GM12892 (cell line): ENCODE measurements at places on chromosomes 12 and 14.

GRCh38 chr14:82694820-82695219 is 1161.2 kb upstream of the SEL1L start:
- no peak for DNase-seq

DNA sequence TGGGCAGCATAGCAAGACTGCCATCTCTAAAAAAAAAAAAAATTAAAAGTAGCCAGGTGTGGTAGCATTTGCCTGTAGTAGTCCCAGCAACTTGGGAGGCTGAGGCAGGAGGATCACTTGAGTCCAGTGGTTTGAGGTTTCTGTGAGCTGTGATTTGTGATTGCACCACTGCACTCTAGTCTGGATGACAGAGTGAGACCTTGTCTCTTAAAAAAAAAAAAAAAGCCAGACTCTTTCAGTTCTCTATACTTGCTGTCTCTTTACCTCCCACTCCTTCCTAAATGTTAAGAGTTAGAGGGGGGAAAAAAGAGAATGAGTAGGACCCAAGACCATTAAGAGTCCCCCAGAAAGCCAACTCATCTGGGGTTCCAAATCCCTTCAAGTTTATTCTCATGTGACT is 17.8 kb downstream of the EIF2S1 start:
- DNase-seq: no peak

DNA sequence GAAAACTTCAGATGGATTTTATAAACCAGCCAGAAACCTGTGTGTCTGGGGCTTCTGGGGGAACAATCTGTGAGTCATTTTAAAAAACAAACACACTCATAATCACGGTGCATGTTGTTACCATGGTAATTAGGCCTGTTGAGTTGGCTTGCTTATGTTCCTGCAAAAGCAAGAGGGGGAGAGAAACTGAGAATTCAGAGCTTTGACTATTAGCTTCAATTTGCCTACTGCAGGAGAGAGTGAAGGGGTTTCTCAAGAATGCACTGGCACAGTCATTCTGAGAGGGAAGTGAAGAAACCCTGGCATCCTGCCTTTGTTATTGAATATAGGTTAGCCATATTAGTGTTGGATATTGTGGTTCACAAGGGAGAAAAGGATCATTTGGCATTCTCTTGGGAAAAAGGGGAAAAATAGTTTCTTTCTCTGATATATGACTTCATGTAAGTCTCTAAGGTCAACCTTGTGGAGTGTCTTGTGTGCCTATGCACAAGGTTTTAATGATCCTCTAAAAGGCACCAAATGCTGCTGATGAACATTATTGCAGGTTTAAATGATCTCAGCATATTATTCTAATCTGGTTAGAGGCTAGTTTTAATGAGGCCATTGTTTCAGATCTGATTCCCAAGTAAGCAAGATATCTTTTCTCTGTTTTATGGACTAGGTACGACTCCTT is 12.9 kb downstream of the GNG2 start:
- peak; percentile 23 for DNase-seq

GRCh38 chr12:3791256-3791874 is 38.5 kb upstream of the CRACR2A start:
- no peak for DNase-seq

DNA sequence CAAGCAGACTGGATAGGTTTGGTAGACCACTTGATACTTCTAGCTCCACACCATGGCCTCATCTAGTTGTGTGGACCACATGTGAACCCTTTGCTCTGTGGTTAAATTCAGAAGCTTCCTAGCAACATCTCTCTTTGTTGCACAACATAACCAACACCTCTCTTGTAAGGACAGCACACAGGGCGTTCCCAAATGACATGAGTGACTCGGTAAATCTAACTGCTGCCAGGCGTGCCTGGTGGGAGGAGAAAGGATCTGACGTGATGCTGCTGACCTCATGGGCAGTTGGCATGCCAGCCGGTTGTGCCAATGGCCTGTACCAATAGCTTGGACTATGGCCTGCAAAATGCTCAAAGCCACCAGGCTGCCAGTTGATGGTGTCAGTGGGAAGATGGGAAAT is 93.8 kb downstream of the CPSF2 start:
- no peak for DNase-seq

GRCh38 chr12:132158677-132159554 is 14.7 kb downstream of the NOC4L start:
- DNase-seq: no peak

GRCh38 chr14:53062856-53063255 is 90.3 kb downstream of the DDHD1 start:
- DNase-seq: no peak

DNA sequence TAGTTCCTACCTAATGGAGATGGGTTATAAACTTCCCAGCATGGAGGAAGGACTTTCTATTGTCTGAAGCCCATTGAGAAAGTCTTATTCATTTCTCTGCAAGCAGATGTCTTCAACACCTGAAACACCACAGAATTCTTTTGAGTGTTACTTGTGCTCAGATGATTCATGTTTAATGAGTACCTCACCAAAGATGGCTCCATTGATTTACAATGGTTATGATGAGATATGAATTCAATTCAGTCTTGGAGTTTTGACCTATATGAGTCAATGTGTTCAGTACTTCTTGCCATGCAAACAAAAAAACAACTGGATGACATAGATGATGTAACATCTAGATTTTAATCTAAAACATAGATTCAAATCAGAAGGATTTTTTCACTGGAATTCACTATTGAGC is 15.4 kb upstream of the PAWR start:
- DNase-seq: no peak

GRCh38 chr14:50999726-51000125 is 55.4 kb upstream of the PYGL start:
- no peak for DNase-seq

DNA sequence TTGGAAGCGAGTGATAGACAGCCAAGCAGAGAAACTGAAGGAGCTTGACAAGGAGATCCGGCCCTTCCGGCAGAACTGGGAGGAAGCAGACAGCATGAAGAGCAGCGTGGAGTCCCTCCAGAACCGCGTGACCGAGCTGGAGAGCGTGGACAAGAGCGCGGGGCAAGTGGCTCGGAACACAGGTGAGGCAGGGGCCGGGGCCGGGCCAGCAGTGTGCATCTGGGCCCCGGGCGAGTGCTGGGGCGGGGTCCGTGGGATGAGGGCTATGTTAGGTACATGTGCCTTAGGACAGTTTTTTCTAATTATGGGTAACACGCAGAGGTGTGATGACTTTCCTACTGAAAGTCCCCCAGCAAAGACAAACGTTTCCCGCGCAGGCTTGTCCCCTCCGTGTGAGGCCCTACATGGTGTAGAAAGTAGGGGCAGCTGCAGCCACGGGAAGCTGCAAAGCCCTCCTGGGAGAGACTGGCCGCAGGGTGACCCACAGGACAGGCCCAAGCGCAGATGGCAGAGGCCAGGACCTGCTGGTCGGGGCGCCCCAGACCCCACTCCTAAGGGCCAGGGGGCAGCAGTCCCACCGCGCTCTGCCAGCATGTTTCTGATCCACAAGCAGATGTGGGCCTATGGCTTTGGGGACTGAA is 19.1 kb upstream of the AMN start:
- DNase-seq: no peak

- no peak for DNase-seq
Measured at GRCh38 chr12:18570543-18570942, 167.3 kb downstream of the PLCZ1 start.

GRCh38 chr12:44628180-44628579 is 247.9 kb downstream of the NELL2 start:
- no peak for DNase-seq

GRCh38 chr14:88095791-88096190 is 90.9 kb downstream of the GPR65 start:
- no peak for DNase-seq

GRCh38 chr12:117042862-117043261 is 56.4 kb downstream of the TESC start:
- no peak for DNase-seq

- no peak for DNase-seq
Measured at GRCh38 chr12:121455766-121456420, 56.0 kb downstream of the RNF34 start.

DNA sequence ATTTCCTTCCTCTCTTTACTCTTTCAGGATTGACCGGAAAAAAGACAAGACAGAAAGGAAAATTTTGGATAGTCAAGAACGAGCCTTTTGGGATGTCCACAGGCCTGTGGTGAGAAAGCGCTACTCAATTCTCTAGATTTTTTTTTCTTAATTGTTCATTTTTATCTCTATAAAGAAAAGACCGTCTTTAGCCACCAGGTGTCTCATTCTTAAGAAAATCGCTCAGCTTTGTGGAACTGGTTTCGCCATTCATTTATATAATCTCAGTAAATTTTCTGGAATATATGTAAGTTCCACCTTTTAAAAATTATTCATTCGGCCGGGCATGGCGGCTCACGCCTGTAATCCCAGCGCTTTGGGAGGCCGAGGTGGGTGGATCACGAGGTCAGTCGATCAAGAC is 421.1 kb downstream of the DPF3 start:
- DNase-seq: no peak

DNA sequence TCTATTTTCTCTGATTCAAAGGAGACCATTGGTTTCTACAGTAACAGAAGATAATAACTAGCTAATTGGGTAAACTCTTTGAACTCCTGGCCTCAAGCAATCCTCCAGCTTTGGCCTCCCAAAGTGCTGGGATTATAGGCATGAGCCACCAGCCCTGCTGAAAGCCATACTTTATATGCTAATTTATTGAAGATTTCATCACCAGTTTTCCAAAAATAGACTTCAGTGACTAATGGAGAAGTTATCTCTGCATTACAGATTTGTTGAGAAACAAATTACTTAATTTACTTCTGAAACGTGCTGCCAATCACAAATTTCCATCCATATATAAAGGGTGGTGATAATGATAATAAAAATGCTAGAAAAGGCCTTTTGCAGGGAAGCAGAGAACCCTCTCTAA is 1758.1 kb upstream of the SEL1L start:
- no peak for DNase-seq

DNA sequence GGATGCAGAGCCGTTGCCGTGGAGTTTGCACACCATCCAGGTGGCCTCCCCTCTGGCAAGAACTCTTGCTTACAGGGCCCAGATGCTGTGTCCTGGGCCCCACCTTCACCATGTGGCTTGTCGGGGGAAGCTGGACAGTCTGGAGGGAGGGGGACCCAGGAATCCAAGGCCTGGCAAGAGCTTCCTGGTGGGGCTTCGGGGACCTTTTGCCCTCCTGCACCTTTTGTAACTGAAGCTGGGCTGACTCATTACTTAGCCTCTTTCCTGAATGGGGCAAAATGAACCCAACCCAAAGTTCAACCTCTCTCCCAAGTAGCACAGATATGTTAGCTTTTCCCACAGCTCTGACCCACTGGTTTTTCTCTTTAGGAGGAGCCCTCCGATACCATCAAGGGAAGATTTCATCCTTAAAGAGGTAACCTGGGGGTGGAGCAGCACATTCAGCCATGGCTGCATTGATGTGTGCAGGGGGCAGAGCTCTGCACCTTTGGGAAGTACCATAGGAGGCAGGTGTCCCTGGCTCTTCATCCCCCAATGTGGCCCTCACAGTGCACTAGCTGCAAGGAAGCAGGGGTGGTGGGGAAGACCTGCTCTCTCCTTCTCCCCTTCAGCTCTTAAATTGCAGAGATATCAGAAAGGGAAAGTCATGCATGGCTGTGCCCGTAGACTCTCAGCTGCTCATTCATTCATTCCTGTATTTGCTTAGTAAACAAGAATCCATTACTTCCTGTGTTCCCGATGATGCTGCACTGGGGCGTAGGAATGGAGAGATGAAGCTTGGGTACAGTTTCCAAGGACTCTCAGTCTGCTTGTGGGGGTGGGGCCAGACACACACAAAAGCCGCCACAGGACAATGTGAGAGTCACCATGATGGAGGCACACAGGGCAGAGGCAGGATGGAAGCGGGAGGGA is 13.0 kb downstream of the MVK start:
- DNase-seq: no peak

DNA sequence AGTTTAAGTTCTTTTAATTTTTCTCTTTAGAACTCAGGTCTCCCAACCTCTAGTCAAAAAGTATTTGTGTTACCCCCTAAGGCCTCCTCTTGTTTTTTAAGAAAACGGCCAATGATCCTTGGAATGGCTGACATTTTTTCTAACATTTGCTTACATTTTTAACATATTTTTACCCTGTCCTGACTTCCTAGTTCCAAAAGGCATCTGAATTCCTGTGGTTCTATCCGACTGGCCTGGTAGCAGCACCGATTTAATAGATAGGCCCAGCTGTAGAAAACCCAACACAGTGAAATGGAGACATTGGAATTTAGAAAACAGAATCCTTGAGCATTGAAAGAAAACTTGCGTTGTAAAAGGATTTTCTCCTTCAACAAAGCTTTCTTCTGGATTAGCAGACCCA is 134.7 kb upstream of the GSC start:
- DNase-seq: no peak

- no peak for DNase-seq
Measured at GRCh38 chr12:5779401-5779800, 165.7 kb downstream of the ANO2 start.

GRCh38 chr12:24591715-24592440 is 357.0 kb downstream of the BCAT1 start:
- DNase-seq: no peak

- no peak for DNase-seq
Measured at GRCh38 chr14:35988550-35988949, 162.4 kb downstream of the BRMS1L start.

- DNase-seq: peak; percentile 82
Measured at GRCh38 chr12:42144408-42145196, at the start of gene GXYLT1. Gene GXYLT1 (minus strand): TSS chr12:42144874. CDS start chr12:42144646, 228 bp downstream.

DNA sequence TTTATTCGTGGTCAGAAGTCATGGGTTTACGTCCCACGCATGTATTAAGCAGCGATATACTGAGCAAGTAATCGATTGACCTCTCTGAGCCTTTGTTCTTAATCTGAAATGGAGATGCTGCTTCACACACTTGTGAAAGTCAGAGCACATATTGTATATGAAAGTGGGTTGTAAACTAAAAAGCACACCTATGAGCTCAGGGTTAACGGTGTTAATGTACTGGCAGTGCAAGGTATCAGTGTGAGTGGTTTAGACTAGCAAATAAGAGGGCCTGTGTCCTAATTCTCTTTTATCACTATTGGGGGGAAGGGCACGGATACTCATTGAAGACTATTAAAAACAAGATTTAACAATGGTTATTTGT is 676 bp downstream of the MRPL42 start:
- no peak for DNase-seq

DNA sequence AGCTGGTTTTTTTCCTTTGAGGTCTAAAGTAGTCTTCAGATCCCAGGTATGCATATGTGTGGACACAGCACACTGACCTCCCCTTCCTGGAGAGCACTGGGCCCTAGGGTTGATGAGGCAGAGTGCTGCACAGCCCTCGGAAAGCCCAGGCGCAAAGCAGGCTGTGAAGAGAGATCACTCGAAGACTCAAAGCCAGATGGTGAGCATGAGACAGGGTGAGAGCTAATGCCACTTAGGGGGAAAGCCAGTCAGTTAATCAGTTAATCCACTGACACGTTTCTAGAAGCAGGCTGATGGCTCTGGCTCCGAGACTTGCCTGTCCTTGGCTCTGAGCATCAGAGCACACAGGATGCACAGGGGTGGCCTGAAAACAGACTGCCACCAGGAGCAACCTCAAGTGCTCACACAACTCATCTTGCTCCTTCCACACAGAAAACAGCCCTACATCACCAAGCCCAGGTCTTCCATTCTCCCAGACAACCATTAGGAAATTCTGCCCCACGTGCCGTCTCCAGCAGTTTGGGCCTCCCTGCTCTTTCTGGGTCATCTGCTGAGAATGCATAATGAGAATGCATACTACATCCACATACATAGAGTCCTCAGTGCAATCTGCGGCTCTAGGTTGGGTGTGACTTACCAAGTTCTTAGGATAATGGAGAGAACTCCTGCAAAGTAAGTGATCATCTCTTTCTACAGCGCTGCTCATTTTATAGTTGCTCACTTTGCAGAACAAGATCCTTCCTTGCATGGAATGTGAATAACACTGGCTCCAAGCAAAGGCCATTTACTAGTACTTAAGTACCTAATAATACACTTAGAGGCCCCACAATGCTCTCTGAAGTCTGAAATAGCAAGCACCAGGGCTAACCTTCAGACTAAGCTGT is 12.0 kb downstream of the AQP6 start:
- DNase-seq: no peak
